ENCODE measurements at places on chromosomes 1 and 21.

DNA sequence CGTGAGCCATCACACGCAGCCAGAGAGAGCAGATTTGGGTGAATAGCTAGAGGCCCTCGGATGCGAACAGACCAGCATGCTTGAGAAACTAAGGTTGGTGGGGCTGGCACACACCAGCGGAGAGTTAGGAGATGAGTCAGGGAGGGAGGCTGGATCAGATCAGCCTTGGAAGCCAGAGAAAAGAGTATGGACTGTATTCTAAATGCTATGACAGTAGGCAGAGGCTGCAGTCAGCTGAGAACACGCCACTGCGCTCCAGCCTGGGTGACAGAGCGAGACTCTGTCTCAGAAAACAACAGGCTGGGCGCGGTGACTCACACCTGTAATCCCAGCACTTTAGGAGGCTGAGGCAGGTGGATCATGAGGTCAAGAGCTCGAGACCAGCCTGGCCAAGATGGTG is 4.0 kb upstream of the PLEKHM2 start:
- no peak for DNase-seq

GRCh38 chr1:93848350-93848883 is 30.6 kb downstream of the DNTTIP2 start:
- DNase-seq = no peak

DNA sequence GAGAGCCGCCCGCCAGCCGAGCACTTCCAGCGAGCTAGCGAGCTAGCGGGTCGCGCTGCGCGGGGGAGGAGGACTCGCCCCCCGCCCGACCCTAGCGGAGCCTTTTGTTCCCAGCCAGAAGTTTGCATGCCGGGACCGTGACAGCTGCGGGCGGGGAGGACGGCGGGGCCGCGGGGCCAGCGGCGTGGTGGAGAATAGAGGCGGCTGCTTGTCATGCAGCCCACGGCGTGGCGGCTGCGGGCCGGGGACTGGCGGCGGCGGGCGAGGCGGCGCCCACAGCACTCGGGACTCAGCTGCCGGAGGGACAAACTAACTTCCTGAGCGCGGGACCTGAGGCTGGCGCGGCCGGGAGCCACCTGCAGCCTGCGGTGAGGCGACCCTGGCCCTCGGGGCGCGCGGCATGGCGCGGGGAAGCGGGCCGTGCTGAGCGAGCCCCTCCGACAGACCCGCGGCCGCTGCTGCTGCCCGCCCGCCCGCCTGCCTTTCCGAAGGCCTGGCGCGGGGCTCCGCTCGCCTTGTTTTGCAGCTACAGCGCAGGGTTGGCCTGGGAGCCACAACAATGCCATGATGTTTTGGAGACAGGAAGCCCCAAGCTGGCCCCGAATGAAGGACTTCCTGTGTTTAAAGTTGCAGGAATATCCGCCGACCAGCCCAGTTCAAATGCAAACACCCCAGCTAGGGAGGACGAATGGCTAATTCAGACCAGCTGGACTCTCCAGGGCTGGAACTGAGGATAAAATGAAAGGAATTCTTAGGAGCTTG is 82.2 kb upstream of the BMP8A start:
- DNase-seq = peak; percentile 86

DNA sequence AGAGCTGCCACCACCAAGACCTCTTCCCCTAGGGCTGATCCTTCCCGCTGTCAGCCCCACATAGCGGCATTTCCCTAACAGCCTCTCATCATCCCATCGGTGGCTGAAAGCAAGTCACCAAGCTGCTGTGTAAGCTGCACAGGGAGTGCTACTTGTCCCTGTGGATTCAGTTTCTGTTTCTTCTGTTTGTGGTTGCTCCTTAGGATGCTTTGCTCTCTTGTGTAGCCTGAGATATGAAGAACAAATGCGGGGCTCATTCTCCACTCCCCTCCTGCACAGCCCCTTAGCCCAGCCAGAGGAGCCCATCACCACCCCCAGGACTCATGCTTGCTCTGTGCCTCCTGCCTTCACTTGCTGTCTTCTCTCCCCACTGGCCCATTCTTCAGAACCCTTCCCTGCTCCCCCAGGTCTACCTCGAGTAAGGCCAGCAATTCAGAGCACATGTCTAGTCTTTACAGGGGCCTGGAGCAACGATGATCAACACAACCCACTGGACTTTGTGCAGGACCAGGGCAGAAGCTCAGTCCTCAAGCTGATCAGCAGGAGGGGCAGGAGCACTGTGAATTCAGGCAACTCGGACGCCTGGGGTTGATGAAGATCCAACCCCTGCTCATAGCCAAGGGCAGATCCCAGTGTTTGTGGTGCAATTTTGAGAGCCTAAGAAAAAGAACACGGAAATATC is 82.6 kb upstream of the GALNT2 start:
- DNase-seq = no peak

GRCh38 chr1:47474278-47475193 is 36.7 kb downstream of the FOXD2 start:
- DNase-seq = peak; percentile 43

- no peak for DNase-seq
Observed at GRCh38 chr1:200346700-200347099, 63.1 kb downstream of the ZNF281 start.

DNA sequence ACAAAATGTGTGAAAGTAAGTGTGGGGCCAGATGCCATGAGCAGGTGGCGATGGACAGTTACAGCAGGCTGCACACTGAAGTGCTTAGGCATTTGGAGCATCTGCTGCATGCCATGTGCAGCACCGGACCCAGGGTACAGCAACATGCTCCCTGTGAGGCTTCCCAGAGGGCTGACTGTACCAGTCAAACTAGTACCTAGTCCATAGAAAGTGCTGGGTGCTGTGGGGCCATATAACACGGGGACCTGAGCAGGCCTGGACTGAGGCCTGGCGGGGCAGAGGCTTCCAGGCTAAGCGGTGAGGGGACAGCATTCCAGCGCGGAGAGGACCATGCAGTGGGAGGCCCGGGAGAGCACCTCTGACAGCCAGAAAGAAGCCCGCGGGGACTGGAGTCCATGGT is 29.9 kb upstream of the PKP1 start:
- no peak for DNase-seq

DNA sequence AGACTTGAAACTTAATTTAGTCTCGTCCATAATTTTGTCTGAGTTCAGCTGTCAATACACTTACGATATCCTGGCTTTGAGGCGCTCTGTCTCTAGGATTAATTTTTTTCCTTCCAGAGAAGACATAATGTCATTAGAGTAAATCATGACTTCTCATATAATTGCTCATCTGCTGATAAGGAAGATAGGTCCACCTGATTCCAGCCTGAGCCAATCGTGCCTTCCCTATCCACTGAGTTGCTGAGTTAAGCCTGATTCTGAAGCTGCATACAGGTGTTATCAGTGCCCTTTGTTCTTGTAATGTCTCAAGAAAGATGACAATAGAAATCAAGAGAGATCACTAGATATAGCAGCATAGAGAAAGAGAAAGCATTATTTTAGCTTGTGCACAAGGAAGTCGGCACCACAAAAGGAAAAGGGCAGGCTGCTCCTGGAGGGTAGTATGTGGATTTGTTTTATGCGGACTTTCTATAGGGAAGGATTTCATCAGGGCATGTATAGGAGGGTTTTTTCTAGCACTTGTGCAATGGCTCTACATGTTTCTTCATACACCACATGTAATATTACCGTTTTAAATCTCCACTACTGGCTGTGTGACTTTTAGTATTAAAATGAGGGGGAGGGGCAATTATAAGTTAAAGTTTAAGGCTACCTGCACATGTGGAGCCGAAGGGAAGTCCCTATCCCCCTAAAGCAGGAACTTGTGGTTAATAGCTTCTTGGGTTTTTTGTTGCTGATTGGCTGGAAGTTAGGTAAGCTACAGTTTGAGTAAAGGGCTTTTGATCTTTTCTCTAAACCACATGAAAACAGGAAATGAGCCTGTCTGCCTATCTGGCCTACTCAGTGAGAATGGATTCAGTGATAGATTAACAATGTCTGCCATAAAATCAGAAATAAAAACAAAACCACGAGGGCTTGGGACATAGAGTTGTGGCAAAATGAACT is 133.4 kb downstream of the PLPPR5 start:
- DNase-seq = no peak

All from NT2/D1 (cell line).